ENCODE measurements at places on chromosomes 12 and 14. TPM values are rescaled to one million over a fixed set of nuclear protein-coding genes. Genes with fewer than 3 reads are reported as not detected.
A peak's percentile ranks its signal among the peaks of the same experiment; 100 is the strongest.

GRCh38 chr12:104507672-104508071, 50.9 kb downstream of the CHST11 start:
- DNase-seq: no peak

DNA sequence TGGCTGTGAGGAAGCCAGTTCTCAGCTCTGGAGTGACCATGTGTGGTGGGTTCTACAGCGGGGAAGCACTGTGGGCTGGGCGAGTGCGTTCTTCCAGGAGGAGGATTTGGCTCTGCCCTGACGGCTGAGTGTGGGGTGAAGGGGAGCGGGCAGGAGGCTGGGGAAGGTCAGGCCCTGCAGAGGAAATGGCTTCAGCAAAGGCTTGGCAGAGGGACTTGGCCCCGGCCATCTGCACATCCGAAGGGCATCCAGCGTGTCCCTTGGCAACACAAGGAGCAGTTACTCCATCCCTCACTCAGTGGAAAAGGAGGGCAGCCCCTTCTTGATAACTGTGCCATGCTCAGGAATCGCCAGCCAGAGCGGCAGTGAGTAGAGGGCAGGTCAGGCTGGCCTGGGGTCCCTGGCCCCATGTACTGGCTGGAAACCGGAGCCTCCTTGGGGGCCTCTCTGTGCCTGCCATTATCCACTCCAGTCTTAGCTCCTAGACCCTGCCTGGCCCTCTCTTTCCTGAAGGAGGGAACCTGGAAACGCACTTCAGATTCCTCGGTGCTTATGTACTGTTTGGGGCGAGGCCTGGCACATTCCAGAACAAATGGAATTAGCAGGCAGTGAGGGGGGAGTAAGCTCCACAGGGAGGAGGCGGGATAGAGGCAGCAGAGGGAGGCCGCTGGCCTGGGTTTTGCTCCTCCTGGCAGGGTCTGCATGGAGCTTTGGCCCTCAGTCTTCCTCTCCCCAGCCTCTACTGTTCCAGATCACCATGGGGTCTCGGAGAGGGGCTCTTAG, 133.6 kb upstream of the NCOR2 start:
- DNase-seq: no peak

- DNase-seq: no peak
Measured at GRCh38 chr14:51479584-51480325, 172.0 kb upstream of the FRMD6 start.

- no peak for DNase-seq
Measured at GRCh38 chr14:71713451-71713850, 218.8 kb upstream of the RGS6 start.

DNA sequence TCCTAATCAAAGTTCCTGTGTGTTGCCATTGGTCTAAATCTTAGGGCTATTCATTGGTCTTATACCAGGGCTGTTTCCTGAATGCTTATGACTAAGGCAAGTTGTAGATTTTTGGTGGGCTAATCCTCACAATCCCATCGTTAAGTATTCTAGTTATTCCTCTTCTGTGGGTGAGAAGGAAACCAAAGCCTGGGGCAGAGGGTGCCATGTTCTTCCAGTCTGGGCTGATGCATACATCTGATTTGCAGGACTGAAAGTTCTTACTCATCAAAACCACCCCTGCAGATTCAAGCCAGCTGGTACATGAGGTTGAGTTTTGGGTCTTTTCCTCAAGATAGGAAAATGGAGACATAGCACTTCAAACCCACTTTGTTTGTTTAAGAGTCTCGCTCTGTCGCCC, 25.7 kb downstream of the PPP1CC start:
- DNase-seq: no peak

DNA sequence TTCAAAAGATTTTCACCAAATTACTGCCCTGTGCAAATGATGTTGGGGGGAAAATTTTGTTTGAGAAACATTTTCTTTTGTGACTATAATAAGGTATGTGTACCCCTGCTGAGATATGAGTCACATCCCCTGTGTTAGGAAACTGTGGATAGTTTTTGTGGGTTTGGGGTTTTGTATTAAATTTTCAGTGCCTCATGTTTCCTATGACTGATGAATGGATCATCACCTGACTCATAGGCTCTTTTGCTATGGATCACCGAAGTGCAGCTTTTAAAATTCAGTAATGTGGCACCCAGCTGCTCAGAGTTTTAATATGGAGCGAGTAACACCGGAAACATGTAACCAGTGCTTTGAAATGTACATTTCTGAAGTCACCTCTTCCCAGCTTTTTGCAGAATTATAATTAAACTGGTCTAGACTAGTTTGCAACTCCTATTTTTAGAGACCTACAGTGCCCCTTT, 167.4 kb upstream of the HMGA2 start:
- no peak for DNase-seq

TAMALIN gene
- 7.1 TPM for total RNA-seq

- no peak for DNase-seq
Measured at GRCh38 chr14:91061056-91061887, 831 bp upstream of the RPS6KA5 start.

- no peak for DNase-seq
Measured at GRCh38 chr14:73250781-73251500, 13.6 kb downstream of the PAPLN start.

GRCh38 chr12:50984586-50985298, 32.4 kb downstream of the HIGD1C start:
- DNase-seq: no peak

TAS2R43 gene
- total RNA-seq: 0.53 TPM

- no peak for DNase-seq
Measured at GRCh38 chr14:56216626-56217379, 98.6 kb downstream of the PELI2 start.

GRCh38 chr12:108832730-108833354, 24.5 kb downstream of the SSH1 start:
- DNase-seq: no peak

CCDC175 gene
- 0.16 TPM for total RNA-seq

TTC5 gene
- 15.9 TPM for total RNA-seq

- DNase-seq: no peak
Measured at GRCh38 chr12:78442454-78442801, 422.1 kb upstream of the SYT1 start.

DNA sequence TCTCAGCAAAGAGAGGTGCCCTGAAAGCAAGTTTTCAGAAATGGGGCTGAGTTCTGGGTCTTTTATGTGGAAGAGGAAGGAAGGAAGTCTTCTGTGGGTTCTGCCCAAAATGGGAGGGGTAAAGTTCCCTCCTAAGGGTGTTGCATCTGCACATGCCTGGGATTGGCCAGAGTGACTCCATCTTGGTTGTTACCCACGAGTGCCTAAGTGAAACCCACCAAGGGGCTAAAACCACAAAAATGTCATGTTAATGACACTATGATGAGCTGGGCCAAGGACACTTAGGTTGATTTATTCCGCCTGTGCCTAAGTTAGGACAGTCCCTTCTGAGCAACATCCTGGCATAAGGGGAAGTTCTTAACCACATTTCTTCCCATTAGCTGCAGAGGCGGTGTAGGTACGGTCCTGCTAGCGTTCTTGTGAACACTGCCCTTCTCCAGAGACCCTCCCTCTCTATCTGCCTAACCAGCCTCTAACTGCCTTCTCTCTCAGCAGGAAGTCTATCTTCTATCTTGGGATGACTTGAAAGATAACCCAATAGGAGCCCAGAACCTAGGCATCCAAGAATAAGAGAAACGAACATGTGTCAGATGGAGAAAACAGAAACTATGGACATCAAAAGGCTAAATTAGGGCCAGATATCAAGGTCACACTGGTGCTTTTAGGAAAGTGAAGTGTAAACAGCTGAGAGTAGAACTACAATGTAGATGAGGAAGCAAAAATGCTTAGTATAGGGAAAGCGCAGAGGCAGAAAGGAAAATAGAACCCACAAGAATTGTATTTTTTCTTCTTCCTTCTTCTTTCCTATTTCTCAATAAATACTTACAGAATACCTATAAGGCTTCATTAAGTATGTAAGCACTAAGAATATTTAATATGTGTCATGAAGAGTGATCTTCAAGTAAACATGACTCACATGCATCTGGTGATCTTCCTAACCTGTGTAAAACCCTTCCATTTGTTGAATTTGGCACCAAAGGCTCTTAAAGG, 104.2 kb upstream of the AMN1 start:
- DNase-seq: no peak

DNA sequence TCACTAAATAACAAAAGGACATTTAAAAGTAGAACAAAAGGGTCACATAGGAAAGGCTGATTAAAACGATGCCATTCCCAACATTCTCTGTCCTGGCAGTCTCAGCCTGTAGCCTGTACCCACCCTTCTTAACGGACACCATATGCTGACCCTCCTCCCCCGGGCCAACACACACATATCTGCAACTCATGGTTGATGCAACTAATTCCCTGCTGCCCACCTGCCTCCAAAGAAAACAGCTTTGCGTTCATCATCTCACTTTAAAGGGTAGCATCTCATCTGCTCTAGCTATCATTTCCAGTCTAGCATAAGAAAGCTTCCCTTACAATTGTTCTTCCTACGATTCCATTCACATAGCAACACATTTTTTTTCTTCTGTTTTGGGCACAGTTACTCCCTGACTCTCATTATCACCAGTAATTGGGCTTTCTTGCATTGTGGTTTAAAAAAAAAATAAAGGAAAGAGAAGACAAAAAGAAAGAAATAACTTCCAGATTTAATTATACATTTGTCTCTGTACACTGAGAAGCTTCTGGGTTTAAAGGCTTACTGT, 92.9 kb downstream of the KCNC2 start:
- DNase-seq: no peak

IFNG-AS1 gene
- total RNA-seq: not detected

TULP3 gene
- total RNA-seq: 18.8 TPM

SDR9C7 gene
- not detected for total RNA-seq

GRCh38 chr12:12379831-12380730, 23.2 kb downstream of the BORCS5 start:
- no peak for DNase-seq

GRCh38 chr14:54739514-54739913, 163.1 kb downstream of the GCH1 start:
- no peak for DNase-seq

TMX1 gene
- 42.6 TPM for total RNA-seq

DPF3 gene
- total RNA-seq: 0.31 TPM

DNA sequence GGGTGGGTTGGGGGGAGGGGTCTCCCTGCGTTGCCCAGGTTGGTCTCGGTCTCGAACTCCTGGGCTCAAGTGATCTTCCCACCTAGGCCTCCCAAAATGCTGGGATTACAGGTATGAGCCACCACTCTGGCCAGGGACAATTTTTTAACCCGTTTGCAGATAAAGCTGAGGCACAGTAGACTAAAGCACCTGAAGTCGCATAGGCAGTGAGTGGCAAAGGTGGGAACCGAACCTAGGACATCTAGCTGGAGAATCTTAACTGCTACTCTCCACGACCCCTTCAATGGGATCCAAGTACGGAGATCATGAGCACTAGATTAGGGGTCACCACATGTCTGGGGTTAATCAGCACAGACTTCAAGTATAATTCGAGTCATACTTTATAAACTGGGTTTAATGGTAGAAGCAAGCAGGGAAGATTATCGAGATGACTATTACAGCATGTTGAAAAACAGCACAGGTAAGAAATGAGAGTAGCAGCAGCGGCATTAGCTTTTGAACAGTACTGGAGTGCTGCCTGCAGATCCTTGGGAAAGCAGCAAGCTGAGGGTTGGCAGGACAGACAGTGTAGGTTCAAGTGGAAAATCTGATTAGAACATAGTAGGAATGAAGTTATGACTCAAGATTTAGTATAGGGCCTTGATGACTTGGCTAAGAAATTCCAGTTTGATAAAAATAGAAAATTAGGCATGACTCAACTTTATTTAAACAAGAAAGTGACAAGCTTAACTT, 23.9 kb downstream of the NID2 start:
- no peak for DNase-seq

- DNase-seq: no peak
Measured at GRCh38 chr14:36976571-36977023, 195.8 kb downstream of the SLC25A21 start.

DNA sequence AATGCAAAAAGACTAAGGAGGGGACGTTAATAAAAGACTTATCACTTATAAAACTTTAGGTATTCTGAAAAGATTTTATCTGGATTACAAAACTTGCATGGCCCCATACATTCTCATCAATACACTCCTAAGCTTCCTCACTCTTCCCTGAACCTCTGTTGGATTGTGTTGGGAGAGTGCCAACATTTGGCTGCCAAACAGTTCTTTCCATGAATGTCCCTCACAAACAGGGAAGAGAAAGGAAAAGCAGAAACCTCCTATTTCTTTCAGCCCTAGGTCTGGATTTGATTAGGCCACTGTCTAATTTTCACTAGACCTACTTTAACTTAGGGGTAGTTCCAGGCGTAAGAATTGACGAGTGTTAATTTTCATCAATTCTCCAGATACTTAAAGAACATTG, 11.7 kb downstream of the PTHLH start:
- no peak for DNase-seq

- DNase-seq: no peak
Measured at GRCh38 chr12:71299541-71300376, 139.8 kb upstream of the LGR5 start.

DNA sequence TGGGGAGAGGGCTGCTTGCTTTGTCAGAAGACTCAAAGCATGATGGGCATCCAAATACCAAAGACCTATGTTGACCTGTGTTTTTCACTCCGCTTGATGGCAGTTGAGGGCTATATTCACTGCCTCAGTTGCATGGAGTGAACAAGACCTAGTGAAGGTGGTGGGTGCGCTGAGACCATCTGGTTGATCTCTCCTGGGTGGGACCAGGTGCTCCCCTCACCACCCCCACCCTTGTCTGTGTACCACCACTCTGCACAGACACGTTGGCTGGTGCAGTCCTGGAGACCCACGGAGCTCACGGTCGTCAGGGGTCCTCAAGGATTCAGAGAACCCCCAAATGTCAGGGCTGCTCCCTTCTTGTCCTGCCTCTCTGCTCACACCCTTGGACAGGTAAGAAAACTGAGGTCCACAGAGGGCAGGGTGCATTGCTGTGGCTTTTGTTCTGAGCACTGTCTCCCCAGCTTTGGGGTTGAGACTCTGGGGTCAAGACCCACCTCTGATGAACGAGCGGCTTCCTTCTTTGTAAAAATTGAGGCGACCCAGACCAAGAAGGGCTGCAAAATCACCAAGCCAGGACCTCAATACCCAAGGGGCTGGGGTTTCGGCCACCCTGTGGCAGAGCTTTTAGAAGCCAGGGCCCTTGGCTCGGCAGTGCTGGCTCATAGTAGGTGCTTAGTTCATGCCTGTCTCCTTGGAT, 166.3 kb upstream of the RTL1 start:
- DNase-seq: no peak

MAPKAPK5 gene
- 71.1 TPM for total RNA-seq

GRCh38 chr14:74048281-74048680, 29.1 kb downstream of the BBOF1 start:
- peak; percentile 50 for DNase-seq

Measured in WTC11 (cell line).